ENCODE measurements at places on chromosomes 11 and 22. TPM values are rescaled to one million over a fixed set of nuclear protein-coding genes. Genes with fewer than 3 reads are reported as not detected.

DNA sequence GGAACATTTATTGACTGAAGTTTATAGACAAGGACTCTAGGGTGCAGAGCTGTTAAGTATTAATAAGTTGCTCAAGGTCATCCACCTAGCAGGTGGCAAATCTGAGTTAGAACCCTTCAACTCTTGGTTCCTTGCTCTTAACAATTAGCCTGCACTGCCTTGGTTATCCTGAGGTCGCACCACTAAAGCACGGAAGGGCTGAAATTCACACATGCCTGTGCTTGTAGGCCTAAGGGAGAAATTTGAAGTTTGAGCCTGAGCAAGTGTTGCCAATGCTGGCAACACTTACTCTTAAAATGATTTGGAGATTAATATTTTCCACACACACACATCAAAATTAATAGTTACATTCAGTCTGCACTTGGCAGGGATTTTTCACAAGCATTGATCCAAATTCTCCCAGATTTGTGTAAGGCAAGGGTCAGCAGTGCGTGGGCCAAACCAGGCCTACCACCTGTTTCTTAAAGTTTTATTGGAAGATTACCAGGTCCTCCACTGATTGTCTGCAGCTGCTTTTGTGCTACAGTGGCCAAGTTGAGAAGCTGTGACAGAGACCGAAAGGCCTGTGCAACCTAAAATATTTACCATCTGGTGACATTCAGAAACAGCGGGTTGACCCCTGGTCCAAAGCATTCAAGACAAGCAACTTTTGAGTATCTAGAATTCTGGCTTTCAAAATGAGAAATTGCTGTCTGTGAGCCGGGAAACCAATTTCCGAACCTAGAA, 16.3 kb downstream of the APOL5 start:
- DNase-seq = peak; percentile 80

Gene NAALAD2
- 80.4 TPM for polyA plus RNA-seq

Gene FXYD2
- polyA plus RNA-seq = 8.0 TPM

- no peak for DNase-seq
Observed at GRCh38 chr11:63001456-63001855, 14.2 kb downstream of the SLC22A8 start.

Gene OR51B5
- 0.53 TPM for polyA plus RNA-seq

Gene C1QTNF4
- polyA plus RNA-seq = 3.6 TPM

DNA sequence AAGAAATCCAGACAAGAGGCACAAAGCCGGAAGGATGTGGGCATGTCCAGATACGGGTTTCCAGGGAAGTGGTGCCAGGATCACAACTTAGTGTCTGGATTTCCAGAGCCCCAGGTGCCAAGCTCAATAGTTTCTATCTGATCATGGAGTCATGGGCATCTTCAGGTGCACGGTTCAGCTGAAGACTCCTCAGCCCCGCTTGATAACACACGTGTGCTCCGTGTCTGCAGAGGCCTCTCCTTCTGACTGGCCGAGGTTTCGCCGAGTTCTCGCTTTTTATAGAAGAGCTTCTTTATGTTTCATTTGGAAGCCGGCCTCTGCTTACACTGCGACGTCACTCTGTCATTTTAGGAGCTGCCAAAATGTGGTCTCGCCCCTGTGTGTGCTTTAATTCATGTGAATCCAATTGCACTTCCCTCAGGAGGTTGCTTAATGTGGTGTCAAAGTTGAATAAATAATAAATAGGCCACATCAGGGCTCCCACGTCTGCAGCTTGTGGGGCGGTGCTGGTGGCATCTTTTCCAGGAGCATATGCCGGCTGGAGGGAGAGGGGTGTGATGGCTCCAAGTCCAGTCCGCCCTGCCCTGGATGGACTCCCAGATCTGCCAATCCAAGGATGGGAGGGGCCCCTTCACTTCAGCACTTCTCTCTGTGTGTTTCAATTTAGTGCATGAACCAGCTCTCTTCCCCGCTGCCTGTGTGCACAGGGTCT, 1410.8 kb downstream of the TBC1D22A start:
- no peak for DNase-seq

- peak; percentile 10 for DNase-seq
Observed at GRCh38 chr11:121930004-121930965, 185.7 kb downstream of the BLID start.

Gene CASP5
- polyA plus RNA-seq = 0.26 TPM

Gene ACAT1
- polyA plus RNA-seq = 68.1 TPM

Gene EFCAB6
- polyA plus RNA-seq = 4.5 TPM
